Mesothelial cell of epicardium (in vitro differentiated cells): ENCODE measurements at places on chromosomes 11 and 22. TPM values are rescaled to one million over a fixed set of nuclear protein-coding genes. Genes with fewer than 3 reads are reported as not detected.

GRCh38 chr11:8338138-8338537 lies 74.5 kb upstream of the LMO1 start:
- H3K27ac ChIP-seq: no peak overlapping the region
- no peak for DNase-seq
- H3K27me3 ChIP-seq: peaks cover 3% of the 10 kb centered on the region
- no peaks in the 10 kb centered on the region for H3K36me3 ChIP-seq
- H3K4me3 ChIP-seq: no peak overlapping the region

DNA sequence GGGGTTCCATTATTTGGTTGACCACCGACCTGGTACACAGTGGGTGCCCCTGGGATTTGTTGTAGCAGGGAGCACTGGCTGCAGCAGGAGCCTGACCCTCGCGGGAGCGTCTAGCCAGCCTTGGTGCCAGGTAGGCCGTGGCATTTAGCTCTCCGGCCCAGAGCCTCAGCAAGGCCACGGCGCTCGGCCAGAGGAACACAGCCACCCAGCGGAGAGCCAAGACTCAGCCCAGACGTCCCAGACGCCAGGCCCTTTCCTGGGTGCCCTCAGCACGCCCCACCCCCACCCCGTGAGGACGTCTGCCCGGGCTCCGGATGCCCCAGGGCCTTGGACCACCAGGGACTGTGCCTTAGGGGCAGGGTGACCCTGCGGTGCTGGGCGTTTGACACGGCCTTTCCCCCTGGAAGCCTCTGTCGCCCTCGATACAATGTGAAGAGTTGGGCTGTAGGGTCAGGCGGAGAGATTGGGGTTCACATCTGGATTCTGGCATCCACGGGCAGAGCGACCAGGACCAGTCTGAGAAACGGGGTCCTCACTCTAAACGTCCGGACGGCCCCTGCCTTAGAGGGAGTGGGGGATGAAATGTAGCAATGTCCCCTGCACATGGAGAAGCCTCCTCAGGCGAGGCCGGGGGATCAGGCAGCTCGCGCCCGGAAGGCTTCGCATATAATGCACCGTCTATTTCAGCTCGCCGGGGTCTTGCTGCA lies 99.2 kb upstream of the FGF3 start:
- no peak overlapping the region for H3K27ac ChIP-seq
- DNase-seq: peak; percentile 26
- H3K4me3 ChIP-seq: no peak overlapping the region
- H3K4me1 ChIP-seq: peaks cover 13% of the 10 kb centered on the region

DNA sequence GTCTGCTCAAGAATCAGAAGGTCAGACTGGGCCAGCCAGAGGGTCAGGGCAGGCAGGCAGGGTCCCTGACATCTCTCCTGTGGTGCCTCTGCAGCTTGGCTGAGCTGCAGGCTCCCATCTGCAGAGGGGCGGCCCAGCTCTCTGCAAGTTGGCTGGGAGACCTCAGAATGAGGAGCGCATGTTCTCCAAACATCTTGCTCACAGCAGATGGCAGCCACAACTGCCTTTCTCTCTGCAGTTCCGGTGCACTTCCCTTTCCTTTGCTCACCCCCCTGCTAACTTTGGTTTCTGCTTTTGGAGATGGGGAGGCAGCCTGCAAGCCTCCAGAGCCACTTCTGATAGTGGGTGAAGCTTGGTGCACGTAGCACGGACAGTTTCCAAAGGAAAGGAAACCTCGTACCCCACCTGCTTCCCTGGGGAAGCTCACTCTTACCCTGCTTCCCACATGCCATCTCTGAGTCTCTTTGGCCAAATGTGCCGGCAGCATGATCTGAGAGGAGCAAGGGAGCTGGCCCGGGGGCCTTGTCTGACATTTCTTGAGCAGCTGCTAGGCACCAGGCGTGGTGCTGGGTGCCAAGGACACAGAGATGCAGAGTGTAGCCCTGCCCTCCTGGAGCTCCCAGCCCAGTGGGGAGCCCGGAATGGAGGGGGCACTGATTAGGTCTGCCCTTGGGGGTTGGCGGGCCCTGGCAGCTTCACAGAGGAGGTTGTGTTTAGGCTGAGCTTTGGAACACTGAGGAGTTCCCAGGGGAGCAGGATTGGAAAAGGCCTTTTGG lies 18.2 kb downstream of the DAGLA start:
- no peak overlapping the region for H3K4me3 ChIP-seq
- peaks cover under 1% of the 10 kb centered on the region for H3K27me3 ChIP-seq
- peaks cover 39% of the 10 kb centered on the region for H3K4me1 ChIP-seq

GRCh38 chr11:44876906-44877305 lies 73.8 kb downstream of the TP53I11 start:
- no peak overlapping the region for H3K4me3 ChIP-seq
- H3K36me3 ChIP-seq: no peaks in the 10 kb centered on the region
- H3K27ac ChIP-seq: peak overlapping the region; percentile 61
- peaks cover 8% of the 10 kb centered on the region for H3K4me1 ChIP-seq

- no peaks in the 10 kb centered on the region for H3K4me1 ChIP-seq
- H3K27me3 ChIP-seq: peaks cover 11% of the 10 kb centered on the region
- no peak for DNase-seq
- H3K27ac ChIP-seq: no peak overlapping the region
- H3K36me3 ChIP-seq: no peaks in the 10 kb centered on the region
These were observed 173.5 kb downstream of the RRAS2 start for GRCh38 chr11:14185461-14185860.

- no peaks in the 10 kb centered on the region for H3K27me3 ChIP-seq
- H3K36me3 ChIP-seq: peaks cover 41% of the 10 kb centered on the region
- H3K4me1 ChIP-seq: no peaks in the 10 kb centered on the region
- no peak overlapping the region for H3K4me3 ChIP-seq
- H3K27ac ChIP-seq: no peak overlapping the region
- DNase-seq: no peak
These were observed 10.9 kb downstream of the FAM76B start for GRCh38 chr11:95778699-95779098.

DNA sequence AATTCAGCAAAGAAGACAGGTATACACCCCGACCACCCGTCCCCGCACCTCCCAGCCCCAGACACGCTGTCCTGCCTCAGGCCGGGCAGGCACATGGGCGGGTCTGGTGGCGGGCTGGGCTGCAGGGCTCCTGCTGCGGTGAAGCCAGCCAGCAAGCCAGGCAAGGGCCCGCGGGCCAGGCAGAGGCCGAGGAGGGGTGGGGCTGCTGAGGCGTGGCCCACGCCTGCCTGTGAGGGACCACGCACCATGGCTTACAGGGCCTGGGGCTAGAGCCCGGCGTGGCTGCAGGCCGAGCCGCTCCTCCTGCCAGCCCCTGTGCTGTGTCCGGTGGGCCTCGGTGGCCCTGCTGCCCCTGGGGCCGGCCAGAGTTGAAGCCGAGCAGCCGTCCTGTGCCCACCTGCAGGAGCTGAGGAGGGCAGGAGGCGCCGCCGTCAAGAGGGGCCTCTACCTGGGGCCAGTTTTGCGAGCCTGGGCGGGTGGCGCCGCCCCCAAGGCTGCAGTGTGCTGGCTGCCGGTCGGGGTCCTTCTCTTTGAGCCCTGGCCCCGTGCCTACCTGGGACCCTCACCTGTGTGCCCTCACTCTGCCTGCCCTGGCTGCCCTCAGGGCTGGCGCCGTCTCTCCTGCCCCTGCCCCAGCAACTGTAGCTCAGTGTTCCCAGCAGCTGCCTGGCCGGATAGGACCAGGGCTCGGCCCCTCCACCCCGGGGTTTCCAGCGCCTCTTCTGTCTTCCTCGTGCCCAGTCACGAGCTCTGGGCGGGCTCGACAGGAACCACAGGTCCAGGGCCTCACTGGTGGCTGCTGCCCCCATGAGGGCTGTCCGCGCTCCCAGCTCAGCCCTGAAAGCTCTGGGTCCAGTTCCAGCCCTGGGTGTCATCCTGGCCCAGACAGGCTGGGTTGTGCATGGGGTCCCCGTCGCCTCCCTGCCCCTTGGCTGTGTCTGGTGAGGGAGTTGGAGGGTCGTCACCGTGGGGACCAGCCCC lies 38.4 kb downstream of the MOB2 start:
- DNase-seq: no peak
- H3K36me3 ChIP-seq: no peaks in the 10 kb centered on the region
- no peak overlapping the region for H3K4me3 ChIP-seq
- no peaks in the 10 kb centered on the region for H3K27me3 ChIP-seq

- H3K36me3 ChIP-seq: no peaks in the 10 kb centered on the region
These were observed 1102.6 kb downstream of the DLG2 start for GRCh38 chr11:84524422-84525051.

DNA sequence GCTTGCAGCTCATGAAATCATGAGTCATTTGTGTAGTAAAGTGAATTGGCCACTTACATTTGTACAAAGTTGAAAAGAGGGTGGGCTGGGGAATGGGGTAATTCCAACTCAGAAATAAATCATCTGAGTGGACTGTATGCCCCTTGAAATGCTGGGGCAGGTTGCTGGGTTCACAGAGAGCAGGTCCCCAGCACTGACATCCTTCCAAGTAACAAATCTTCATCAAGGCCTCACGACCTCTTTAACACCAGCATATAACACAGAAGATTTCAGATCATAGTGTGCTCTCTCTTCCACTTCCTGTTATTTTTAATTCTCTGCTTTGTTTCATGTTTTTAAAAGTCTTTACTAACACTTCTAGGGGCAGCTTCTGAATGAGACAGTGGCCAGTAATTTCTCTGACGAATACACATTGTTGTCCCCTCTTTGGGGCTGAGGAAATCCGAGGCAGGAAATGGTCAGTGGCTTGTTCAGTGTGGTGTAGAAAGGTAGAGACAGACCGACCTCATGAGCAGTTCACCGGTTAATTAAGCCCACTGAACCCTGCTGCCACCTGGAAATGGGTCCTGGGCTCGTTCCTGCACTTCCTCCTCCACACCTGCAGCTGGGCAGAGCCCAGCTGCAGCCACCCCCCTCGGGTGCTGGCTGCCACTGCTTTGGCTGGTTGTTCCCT lies 127.7 kb downstream of the MAML2 start:
- no peak overlapping the region for H3K4me3 ChIP-seq
- H3K4me1 ChIP-seq: peaks cover 69% of the 10 kb centered on the region
- no peaks in the 10 kb centered on the region for H3K36me3 ChIP-seq
- peak overlapping the region; percentile 92 for H3K27ac ChIP-seq
- no peak for DNase-seq

- H3K27ac ChIP-seq: no peak overlapping the region
- H3K36me3 ChIP-seq: peaks cover 23% of the 10 kb centered on the region
- peaks cover 15% of the 10 kb centered on the region for H3K4me1 ChIP-seq
- no peak overlapping the region for H3K4me3 ChIP-seq
- H3K27me3 ChIP-seq: no peaks in the 10 kb centered on the region
- no peak for DNase-seq
These were observed 5.2 kb upstream of the RAB1B start for GRCh38 chr11:66263231-66263630.

- H3K4me3 ChIP-seq: no peak overlapping the region
- DNase-seq: no peak
- H3K27ac ChIP-seq: no peak overlapping the region
- H3K36me3 ChIP-seq: peaks cover 19% of the 10 kb centered on the region
- H3K4me1 ChIP-seq: no peaks in the 10 kb centered on the region
These were observed 14.1 kb upstream of the SLC25A18 start for GRCh38 chr22:17549183-17549582.

- no peak overlapping the region for H3K4me3 ChIP-seq
- DNase-seq: no peak
- H3K4me1 ChIP-seq: no peaks in the 10 kb centered on the region
- peaks cover 79% of the 10 kb centered on the region for H3K27me3 ChIP-seq
These were observed 15.3 kb upstream of the NELL1 start for GRCh38 chr11:20654038-20654437.

DNA sequence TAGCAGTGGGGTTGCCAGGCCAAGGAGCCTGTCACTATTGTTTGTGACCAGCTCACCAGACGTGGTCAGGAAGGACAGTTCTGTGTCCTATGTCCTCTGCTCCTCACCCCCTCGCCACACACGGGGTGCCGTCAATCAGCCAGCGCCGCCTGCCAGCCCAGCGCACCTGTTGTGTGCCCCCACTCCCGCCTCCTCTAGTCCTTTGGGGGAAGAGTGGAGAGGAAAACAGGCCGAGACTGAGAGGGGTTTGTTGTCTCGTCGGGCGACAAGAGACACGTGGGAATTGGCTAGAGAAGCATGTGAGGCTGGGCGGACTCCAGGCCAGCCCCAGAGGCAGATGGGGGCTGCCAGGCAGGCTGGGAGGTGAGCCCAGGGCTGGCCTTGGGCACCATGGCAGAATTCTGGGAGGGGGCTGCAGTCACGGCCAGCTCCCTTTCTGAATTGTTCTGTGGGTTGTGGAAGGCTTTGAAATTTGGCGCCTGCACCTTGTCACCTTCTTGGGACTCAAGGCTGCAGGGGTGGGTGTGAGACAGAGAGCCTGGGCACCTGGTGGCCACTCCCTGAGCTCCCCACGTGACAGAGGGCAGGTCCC lies 3.1 kb upstream of the KCNQ1OT1 start:
- peaks cover 6% of the 10 kb centered on the region for H3K36me3 ChIP-seq
- DNase-seq: no peak
- H3K4me3 ChIP-seq: no peak overlapping the region
- peaks cover 55% of the 10 kb centered on the region for H3K4me1 ChIP-seq

SLC6A5 gene
- not detected in 3 replicates for total RNA-seq

HORMAD2 gene
- total RNA-seq: 0.23 to 0.47 TPM in 2 of 3 replicates, not detected in the other

CD3D gene
- total RNA-seq: not detected in 3 replicates
